ENCODE measurements at places on chromosomes 4 and X.

DNA sequence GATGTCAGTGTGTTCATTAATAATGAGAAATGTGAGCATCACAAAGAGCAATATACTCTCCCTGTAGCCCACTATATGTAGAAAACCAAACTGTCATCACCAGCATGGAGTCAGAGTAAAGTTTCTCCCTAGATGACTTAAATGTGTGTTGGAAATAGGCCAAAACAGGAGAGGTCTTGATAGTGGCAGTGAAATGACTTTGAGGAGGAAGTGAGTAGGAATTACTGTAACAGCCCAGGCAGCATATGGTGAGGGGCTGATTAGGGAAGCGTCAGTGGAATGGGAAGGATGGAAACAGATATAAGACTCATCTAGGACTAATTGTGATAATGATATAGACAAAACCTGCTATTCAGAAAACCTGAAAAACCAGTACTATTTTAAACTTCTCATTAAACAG lies 83.9 kb downstream of the ATXN3L start:
- DNase-seq: no peak

DNA sequence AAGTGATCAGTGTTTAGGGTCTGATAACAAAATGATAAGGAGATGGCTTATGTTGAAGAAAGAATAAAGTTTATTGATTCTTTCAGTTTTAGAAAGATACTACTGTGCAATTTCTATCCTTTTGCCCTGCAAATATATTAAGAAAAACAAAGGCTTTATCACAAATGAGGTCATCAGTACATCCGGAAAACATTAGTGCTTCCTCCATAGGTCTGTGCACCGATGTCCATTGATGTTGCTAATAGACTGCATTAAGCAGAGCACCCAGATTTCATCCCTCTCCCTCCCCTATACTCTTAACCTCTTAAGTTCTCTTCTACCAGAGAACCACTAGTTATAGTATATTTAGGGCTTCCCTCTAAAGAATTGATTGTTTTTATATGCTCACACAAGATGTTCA lies 53.7 kb upstream of the HHIP start:
- no peak for DNase-seq

GRCh38 chr4:41539711-41540110 lies 1.8 kb downstream of the LIMCH1 start:
- DNase-seq: no peak

DNA sequence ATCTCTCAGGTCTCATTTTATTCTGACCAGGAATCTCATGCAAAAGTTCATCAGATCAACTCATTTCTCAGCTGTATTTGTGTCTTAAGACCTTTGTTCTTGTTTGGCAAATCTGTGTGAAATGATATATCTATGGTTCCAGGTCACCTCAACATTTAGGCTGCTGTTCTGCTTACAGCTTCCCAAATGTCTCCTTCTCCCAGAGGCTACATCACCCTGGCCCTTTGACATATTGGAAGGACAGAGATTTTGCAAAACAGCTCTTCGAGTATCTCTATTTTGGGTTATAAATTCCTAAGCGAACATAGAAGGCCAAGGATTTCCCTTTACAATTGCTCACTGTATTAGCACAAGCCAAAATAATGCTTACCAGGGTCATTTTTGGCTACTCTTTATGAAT lies 57.5 kb upstream of the GIMD1 start:
- no peak for DNase-seq

DNA sequence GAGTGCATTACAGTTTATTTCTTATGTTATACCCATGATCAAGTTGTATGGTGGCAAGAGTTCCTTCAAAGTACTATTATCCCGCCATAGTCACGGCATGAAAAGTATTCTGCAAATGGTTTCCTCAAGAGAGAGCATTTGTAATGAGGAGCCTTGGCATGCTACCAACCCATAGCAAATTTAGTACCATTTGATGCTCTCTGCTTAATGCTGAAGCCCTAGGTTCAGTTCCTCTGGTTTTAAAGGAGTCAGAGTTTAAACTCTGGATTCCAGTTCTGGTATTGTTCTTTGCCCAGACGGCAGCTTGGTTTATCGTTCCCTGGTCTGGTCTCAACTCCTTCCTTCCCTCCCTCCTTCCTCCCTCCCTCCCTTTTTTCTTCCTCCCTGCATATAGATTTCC lies 371.3 kb downstream of the BMPR1B start:
- DNase-seq: no peak

DNA sequence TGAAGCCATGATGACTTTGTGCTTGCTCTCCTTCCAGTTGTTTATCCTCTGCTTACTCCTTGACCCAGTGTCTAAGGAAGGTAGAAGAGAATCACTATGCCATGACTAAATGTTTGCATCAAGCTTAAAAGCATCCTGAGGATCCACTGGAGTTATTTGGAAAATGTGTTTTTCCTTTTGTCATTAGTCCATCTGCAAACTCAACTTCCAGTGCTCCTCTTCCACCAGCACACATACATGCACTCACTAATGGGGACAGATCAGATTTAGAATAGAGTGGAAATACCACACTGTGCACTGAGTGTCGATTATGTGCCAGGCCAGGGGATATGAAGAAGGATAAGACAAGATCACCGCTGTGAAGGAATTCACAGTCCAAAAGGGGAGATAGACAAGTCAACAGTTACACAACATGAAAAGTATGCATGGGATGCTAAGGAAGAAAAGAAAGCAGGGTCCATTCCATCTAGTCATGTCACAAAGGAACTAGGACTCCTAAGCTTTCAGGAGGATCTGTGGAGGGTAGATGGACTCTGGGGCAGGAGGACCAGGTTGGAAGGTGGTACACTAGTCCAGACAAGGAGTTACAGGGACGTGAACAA lies 1.9 kb downstream of the OCIAD2 start:
- DNase-seq: no peak

GRCh38 chrX:129996120-129996519 lies 13.7 kb downstream of the BCORL1 start:
- DNase-seq: no peak

DNA sequence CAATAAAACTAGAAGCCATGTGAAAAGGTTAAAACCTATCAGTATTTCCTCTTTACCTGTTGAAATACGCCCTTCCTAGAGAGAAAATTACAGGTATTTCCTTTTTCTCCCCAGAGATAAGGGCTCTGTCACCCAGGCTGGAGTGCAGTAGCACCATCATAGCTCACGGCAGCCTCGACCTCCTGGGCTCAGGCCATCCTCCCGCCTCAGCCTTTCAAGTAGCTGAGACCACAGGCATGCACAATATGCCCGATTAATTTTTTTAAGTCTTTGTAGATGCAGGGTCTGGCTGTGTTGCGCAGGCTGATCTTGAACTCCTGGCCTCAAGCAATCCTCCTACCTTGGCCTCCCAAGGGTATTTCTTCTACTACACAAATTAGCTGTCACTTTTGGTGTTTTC lies 154.4 kb downstream of the HNRNPD start:
- no peak for DNase-seq

DNA sequence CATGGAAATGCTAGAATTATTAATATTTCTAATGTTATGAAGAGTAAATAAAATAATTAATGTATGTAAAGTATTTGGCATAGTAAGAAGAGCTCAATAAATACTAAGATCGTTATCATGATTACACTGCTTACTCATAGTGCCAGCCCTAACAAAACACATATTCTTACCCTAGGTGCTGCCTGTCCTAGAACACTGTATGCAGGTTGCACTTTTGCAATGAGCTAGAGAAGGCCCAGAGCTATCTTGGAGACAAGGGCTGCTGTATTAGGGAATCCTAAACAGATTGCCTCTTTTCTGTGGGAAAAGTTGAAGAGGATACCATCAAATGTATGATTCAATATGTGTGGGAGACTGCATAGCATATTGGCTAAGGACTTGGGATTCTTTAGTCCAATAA lies 48.0 kb upstream of the TMEM164 start:
- no peak for DNase-seq

GRCh38 chrX:2549876-2550275 lies 49.1 kb upstream of the DHRSX start:
- no peak for DNase-seq

- no peak for DNase-seq
Measured at GRCh38 chr4:124883632-124884031, 171.1 kb upstream of the ANKRD50 start.

DNA sequence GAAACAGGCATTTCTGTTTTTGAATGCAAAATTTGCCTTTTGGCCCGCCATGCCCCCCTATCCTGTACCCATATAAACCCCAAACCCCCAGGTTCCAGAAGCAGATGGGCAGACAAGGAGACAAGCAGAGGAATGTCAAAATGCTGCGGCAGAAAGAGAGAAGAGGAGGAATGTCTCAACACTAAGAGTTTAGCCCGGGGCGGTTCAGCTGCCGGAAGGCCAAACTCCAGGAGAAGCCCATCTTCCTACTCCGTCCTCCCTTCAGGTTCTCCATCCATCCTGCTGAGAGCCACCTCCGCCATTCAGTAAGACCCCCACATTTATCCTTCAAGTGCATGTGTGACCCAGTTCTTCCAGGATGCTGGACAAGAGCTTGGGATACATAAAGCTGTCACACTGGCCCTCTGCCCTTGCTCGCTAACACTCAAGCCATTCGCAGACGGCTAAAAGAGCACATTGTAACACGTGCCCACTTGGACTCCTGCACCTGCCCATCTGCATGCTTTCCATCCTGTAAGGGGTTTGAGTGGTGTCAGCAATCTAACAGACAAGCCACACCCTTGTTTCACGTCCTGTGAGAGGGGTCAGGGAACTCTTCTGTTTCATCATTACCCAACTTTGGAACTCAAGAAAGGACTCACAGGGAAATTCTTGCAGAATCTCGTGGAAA lies 31.3 kb downstream of the TLR10 start:
- no peak for DNase-seq

DNA sequence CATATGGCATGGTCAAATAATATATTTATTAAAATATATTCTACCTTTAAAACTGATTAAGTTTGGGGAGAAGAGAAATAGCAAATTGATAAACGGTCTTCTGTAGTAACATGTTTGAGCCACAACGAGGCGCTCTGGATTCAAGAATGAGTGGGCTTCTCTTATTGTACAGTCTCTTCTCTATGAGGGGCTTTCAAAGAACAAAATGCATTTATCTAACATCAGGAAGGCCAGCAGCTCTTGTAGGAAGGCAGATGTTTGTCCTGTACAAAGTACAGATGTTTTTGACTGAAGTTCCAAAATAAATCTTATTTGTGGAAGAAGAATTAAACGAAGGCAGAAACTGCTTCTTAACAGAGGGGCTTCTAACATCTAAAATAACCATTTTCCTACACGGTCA lies 153.6 kb downstream of the RASL11B start:
- DNase-seq: no peak

- DNase-seq: no peak
Measured at GRCh38 chrX:132858018-132858417, 100.4 kb downstream of the HS6ST2 start.

- no peak for DNase-seq
Measured at GRCh38 chr4:118352843-118353533, at the start of gene PRSS12. Gene PRSS12, minus strand, starts transcription at chr4:118353003. Its CDS starts 283 bp downstream, at chr4:118352720.

DNA sequence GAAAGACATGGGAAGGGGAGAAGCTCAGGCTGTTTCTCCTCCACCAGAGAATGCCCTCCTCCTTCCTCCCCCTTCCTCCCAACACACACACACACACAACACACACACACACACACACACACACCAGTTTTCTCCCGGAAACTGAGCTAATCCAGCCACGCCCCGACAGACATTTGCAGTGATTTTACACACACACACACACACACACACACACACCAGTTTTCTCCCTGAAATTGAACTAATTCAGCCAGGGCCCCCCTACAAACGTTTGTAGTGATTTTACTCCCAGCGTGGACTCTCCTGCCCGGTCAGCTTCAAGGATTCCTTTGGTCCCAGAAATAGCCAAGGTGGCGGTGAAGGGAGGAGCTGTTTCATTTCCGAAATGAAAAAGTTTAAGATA lies 32.9 kb upstream of the STX18 start:
- no peak for DNase-seq

GRCh38 chrX:122440832-122441231 lies 743.2 kb upstream of the GRIA3 start:
- no peak for DNase-seq

DNA sequence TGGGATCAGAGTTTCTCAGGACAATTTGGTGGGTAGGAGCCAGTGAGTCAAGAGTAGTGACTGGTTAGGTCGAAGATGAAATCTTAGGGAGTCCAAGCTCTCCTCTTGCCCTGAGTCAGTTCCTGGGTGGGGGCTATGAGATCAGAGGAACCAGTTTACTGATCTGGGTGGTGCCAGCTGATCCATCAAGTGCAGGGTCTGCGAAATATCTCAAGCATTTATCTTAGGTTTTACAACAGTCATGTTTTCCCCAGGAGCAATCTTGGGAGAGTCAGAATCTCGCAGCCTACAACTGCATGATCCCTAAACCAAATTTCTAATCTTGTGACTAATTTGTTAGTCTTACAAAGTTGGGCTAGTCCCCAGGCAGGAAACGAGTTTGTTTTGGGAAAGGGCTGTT lies 1833.2 kb upstream of the PCDH7 start:
- no peak for DNase-seq

GRCh38 chr4:36841583-36842326 lies 402.8 kb upstream of the NWD2 start:
- DNase-seq: no peak

GRCh38 chrX:133191739-133192039 lies 26.5 kb downstream of the TFDP3 start:
- DNase-seq: no peak

DNA sequence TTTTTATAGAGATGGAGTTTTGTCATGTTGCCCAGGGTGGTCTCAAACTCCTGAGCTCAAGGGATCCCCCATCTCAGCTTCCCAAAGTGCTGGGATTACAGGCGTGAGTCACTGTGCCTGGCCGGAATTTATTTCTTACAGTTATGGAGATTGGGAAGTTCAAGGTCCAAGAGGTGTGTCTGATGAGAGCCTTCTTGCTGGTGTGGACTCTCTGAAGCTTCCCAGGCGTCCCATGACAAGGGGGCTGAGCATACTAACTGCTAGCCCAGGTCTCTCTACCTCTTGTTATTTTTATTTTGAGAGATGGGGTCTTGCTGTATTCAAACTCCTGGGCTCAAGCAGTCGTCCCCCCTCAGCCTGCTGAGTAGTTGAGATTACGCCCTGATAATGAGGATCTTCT lies 2.9 kb upstream of the NSD2 start:
- no peak for DNase-seq

GRCh38 chr4:121594796-121595526 lies 101.8 kb downstream of the ANXA5 start:
- no peak for DNase-seq

GRCh38 chr4:56575820-56576429 lies 70.3 kb downstream of the ARL9 start:
- DNase-seq: no peak

DNA sequence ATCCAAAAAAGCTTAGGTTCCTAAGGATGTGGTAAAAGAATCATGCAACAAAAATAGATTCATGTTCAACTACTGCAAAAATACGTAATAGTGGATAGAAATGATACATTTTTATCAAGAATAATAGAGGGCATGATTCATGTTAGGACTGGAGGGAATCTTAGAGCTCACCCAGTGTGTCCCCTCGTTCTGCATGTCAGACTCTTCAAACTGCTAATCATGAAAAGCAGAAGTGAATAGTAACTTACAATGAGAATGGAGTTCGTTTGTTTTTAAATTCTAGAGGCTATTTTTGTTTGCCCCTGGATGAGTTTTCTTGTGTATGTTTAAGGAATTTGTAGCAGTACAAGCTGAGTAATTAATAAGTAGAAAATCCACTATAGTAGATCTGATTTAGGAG lies 79.4 kb downstream of the MSL3 start:
- DNase-seq: no peak

GRCh38 chrX:46072791-46073190 lies 472.4 kb downstream of the ZNF674 start:
- DNase-seq: no peak

Measured in stimulated activated CD8-positive, alpha-beta memory T cell treated with anti-CD3 and anti-CD28 coated beads, Interleukin-4, amount 100 ng/mL, for 4 hours (primary cell).